Activated CD4-positive, alpha-beta T cell treated with anti-CD3 and anti-CD28 coated beads, Interleukin-2, Interleukin-4, amounts not matched to agents 100 ng/mL and 50 ng/mL, durations not matched to agents 16 hours and 8 hours (primary cell): ENCODE measurements at places on chromosomes 12 and 14.

DNA sequence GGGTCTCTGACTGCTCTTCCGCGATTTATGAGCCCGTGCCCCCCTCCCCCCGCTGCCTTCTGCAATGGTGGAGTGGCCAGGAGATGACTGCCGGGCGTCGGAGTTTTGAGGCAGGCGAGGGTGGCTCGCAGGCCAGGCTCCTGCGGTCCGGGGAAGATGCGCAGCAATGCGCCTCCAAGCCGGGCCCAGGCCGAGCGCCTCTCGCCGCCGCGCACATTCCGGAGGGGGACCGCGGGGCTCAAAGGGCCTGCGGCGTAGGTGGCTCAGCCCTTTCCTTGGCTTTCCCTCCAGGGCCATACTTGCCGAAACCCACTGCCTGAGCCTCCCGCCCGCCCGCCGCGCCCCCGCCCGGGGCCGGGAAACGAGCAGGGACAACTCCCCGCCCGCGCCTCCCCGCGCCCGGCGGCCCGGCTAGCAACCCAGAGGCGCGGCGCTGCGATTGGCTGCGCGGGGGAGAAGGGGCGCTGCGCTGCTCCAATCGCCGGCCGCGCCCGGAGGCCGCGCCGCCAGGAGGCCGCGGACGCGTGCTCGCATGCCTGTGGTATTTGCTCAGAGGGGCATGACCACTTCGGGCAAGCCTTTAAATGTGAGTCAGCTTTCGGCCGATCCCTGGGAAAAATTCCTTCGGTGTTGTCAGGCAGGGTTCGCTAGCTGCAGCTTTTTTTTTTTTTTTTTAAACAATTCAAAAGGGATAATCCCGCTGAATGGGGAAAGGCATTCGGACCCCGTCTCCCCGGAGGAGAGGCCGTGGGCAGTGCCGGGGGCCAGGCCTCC, 157.9 kb upstream of the PARP11 start:
- peak; percentile 67 for DNase-seq

DNA sequence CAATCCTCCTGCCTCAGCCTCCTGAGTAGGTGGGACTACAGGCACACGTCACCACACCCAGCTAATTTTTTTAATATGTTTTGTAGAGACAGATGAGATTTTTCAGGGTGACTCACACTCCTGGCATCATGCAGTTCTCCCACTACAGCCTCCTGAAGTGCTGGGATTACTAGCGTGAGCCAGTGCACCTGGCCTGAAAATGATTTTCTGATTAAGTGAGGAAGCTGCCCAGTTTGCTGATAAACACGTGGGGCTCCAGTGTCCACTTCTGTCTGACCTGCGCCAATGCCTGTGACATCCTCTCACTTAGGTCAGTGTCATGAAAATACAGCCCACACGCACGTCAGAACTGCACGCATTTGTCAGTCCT, 37.0 kb upstream of the SFSWAP start:
- DNase-seq = no peak

- no peak for DNase-seq
These were observed 282.5 kb upstream of the TMPO start for GRCh38 chr12:98232753-98233390.

DNA sequence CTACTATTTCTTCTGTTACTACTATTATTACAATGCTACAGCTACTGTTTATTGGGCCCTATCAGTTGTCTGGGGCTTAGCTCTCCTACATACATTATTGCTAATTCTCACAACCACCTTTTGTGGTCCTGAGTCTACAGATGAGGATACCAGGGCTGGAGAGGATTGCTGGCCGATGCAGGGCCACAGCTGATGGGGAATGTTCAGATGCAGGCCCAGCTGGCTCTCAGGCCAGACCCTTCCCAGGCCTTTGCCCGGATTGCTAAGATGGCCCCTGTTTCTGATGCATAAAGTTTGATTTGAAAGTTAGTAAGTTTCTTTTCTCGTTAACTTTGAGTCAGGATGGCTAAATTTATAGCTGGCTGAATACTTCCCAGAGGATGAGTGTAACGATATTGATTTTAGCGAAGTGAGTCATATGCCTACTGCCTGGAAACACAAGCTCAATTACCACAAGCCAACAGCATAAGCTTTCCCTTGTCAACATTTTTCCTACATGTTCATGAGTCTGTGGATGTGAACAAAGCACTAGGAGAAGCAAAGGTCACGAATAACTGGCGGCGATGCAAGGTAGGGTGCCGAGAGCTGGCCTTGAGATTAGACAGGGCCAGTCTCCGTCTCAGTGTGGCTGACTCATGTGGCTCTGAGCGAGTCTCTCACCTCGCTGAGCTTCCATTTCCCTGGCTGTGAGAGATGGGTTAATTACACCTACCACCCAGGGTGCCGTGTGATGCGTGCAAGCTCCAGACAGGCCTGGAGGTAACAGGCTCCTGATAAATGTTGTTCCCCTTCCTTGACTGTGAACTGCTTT, 111.0 kb downstream of the BEGAIN start:
- DNase-seq = no peak

GRCh38 chr12:78732481-78732880, 132.1 kb upstream of the SYT1 start:
- no peak for DNase-seq

DNA sequence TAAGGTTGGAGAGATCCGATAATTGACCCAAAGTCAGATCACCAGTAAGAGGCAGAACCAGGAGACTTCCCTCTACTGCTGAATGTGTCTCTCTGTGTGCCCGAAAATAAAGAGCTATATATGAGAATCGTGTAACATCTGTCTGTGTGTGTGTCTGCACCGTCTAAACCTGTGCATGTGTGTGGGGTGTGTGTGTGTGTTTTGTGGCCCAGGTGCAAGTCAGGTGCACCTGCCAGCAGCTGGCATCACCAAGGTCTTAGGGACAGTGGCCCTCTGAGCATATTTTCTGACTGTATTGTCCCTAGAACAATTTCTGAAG, 24.7 kb upstream of the KRT78 start:
- DNase-seq = no peak
